Foreskin keratinocyte (primary cell): ENCODE measurements at places on chromosomes 12 and 14. TPM values are rescaled to one million over a fixed set of nuclear protein-coding genes. Genes with fewer than 3 reads are reported as not detected.
A peak's percentile ranks its signal among the peaks of the same experiment; 100 is the strongest.

The ELK3 gene
- 82.5 and 87.1 TPM in 2 replicates for total RNA-seq

The TMCC3 gene
- total RNA-seq = 13.3 and 17.7 TPM in 2 replicates

DNA sequence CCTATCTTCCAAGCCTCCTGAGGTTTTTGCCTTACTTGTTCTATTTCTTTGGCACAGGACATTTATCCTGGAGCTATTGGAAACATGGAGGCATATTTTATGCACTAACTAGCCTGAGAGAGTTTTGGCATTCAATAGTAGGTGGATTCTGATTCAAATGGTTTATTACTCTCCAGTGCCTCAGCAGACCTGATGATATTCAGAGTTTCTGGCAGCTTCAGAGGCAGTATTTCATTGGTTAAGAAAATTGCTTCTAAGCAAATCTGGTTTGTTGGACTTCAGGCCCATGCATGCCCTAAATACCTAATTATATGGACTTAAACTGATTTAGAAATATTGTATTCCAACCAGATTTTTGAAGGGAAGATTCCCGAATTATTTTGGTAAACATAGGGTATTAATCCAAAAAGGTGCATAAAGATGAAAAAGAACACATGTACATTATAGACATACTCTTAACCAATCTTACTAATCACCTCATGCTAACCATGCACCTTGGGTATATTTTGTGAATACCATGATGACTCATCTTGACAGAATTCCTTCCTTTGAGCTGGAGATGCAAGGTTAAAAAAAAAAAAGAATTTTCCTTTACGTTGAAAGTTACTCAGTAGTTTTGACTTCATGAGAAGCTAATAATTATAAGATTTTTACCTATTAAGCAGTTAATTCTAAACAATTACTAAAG lies 44.3 kb upstream of the KTN1 start:
- peak; percentile 78 for DNase-seq

The MGP gene
- 0.44 TPM in 1 of 2 replicates, not detected in the other for total RNA-seq

- no peak for DNase-seq
Observed at GRCh38 chr12:31019561-31019960, 54.1 kb upstream of the DDX11 start.

The TSPAN19 gene
- total RNA-seq = 0.17 TPM in 1 of 2 replicates, not detected in the other

DNA sequence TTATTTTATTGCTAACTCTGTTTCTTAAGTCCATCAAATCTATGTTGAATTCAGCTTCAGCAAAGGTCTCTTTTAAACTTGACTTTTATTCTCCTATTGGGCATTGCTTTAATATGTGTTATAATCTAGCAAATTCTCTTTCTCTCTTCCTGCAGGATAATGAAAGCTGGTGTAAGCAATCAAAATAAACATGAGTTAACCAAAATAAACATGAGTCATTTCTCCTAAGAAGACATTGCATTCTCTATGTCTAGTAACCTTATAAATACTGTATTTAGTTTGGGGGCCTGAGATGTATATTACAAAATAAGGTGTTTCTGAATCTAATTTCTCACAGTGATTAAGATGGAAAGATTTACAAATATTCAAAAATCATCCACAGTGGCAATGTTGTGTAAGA lies 739.1 kb upstream of the ATXN7L3B start:
- DNase-seq = no peak

DNA sequence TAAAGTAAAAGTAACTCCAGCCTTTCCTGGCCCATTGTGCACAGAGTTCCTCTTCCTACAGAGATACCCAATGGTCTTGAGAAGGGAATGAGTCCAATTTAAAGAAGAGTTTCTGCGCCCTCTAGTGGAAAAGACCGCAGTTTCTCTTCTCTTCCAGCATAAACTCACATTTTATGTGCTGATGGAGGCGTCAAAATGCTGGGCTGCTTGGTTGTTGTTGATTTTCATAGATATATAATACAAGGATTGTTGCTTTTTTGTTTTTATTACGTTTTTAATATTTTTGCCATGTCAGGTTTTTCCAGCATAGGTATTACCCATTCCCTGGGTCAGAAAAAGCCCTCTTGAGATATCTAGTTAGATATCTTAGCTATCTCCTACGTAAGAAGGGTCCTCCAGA lies 356.9 kb upstream of the STXBP6 start:
- DNase-seq = peak; percentile 6

The HCAR3 gene
- 0.92 and 1.2 TPM in 2 replicates for total RNA-seq

The NUP37 gene
- 68.8 and 78.3 TPM in 2 replicates for total RNA-seq

GRCh38 chr12:70890895-70891832 lies 29.4 kb downstream of the PTPRR start:
- DNase-seq = peak; percentile 3

The KSR2 gene
- total RNA-seq = under 0.01 and 0.03 TPM in 2 replicates

The KERA gene
- not detected in 2 replicates for total RNA-seq

DNA sequence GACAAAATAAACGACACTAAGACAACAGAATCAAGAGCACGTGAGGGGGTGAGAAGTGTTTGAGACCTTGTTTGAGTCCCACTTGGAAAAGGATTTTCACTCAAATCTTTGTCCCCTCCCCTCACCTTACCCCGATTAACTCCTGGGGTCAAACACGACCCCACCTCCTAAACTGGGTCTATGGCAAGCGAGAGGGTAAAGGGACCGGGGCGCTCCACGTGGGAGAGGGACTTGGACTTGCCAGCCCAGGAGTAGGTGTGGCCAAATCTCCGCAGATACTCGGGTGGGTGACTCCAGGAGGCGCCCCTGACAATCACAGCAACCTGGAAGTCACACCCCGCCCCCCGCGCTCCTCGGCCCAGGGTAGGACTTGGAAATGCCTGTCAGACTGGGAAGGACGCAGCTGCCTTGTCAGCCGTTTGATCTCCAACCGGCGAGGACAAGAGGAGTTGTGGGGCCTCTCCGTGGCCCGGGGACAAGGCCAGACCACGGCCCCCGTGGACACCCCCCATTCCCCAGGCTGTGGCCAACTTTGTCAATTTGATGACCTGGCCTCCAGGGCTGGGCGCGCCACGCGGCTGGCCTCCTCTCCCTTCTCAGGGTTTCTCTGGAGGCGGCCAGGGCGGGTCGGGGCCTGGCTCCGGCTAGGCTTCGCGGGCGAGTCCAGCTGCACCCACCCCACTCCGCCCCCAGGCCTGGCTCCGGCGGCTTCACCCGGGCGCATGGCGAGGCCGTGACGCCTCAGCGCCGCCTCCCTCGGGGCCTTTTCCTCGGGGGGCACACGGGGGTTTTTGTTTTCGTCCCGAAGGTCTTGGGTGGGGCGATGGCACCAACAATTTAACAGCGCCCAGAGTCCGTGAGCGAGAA lies 1.1 kb upstream of the BCL11B start:
- peak; percentile 71 for DNase-seq

The MUCL1 gene
- not detected in 2 replicates for total RNA-seq

DNA sequence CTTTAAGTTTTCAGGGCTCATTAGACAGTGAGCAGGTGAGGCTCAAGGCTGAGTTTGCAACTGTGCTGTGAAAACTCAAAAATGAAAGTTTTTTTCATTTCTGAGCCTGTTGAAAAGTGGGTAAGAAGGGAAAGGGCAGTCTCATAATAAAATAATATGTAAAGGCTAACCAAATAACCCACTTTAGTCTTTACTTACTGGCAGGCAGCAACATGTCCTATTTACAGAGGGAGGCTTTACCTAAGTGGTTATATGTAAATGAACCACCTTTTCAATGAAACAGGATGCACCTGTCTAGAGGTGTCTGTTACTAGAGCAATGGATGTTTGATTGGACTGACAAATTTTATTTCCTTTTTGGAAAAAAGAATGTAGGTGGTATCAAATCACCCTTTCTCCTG lies 158.0 kb downstream of the ETV6 start:
- DNase-seq = no peak

The KRT72 gene
- not detected in 2 replicates for total RNA-seq

- DNase-seq = peak; percentile 66
Observed at GRCh38 chr12:6345319-6346091, 3.6 kb upstream of the TNFRSF1A start.

DNA sequence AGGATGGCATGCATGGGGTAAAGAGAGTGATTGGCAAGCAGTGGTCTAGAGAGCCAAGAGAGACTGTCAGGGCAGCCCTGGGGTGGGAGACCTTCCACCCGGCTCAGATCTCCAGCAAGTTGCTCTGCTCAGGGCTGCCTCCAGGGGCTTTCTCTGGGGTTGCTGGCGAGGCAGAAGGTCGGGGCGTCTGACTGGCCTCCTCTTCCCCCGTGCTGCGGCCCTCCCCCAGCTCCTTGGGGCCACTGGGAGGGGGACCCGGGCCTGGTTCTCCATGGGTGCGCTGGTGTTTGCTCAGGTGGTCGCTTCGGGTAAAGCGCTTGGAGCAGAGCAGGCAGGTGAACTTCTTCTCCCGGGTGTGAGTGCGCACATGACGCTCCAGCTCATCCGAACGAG lies 6.6 kb upstream of the AAAS start:
- DNase-seq = no peak

- peak; percentile 50 for DNase-seq
Observed at GRCh38 chr12:114674251-114675047, 9.5 kb downstream of the TBX3 start.

DNA sequence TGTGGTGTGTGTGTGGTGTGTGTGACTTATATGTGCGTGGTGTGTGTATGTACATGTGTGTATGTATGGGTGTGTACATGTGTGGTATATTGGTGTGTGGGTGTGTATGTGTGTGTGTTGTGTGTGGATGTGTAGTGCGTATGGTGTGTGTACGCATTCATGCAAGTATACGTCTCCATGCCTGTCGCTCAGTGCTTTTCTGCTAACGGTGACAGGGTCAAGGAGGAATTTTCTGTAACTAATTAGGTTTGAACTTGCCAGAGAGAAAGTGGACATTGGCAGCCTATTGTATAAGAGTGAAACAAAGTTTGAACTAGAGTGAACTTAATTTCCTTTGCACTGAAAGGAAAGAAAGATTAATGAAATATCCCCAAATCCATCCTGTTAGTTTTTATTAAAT lies 120.9 kb upstream of the GSC start:
- no peak for DNase-seq

DNA sequence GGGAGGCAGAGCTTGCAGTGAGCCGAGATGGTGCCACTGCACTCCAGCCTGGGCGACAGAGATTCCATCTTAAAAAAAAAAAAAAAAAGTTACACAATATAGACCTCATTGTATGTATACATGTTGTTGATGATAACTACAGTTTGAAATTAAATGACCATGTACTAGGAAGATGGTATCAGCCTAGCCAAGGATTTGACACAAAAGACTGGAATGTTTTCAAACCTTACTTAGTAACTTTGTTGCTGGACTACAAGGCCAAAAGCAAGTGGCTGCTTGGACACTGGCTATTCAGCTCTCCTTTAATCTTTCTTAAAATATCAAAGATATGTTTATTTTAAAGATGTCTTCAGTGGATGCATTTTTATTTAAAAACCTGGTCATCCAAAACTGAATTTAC lies 18.9 kb upstream of the NUDT4 start:
- DNase-seq = no peak

DNA sequence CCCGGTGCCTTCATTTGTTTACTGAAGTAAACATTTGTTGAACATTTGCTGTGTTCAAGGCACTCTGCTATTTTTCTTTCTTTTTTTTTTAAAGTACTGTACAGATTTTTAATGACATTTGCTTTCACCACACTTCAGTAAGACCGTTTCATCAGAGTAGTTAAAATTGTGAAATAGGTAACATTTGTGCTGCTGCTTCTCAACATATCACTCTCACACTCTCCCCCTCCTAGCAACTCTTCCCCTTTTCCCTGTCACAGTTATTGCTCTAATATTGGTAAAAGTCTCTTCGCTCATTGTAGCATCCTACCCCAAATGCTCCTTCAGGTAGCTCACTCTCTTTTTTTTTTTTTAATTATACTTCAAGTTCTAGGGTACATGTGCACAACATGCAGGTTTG lies 49.6 kb downstream of the SRGAP1 start:
- no peak for DNase-seq

DNA sequence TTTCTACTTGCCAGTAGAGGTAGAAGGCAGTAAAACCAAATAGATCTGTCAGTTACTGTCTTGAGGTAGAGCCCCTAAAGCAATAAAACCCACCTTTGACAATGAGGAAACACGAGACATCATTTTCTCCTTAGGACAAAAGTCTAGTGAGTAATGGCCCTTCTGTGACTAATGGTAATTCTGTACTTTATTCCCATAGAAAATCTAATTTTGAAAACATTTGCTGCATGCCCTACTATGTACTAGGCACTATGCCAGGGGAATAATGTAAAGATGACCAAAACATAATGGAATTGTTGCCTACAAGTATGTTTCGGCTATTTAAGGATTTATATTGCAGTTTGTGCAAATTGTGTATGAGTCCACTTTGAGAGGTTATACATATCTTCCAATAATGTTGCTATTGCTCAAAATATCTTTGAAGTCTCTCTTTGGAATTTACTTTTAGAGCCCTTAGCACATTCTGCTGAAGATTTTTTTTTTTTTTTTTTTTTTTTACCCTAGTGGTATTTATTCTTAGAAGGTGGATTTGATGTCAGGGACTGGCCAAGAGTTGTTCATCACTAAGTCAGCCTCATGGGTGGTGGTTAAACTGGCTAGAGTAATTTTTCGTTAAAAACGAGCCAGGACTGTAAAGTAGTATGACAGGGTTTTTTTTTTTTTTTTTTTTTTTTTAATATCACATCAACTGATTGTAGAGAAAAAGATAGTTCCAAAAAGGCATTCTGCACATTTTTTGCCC lies 109.7 kb downstream of the CRADD start:
- no peak for DNase-seq

- DNase-seq = no peak
Observed at GRCh38 chr12:89988188-89988915, 279.7 kb upstream of the ATP2B1 start.

GRCh38 chr12:10159280-10159679 lies 12.7 kb downstream of the OLR1 start:
- no peak for DNase-seq

DNA sequence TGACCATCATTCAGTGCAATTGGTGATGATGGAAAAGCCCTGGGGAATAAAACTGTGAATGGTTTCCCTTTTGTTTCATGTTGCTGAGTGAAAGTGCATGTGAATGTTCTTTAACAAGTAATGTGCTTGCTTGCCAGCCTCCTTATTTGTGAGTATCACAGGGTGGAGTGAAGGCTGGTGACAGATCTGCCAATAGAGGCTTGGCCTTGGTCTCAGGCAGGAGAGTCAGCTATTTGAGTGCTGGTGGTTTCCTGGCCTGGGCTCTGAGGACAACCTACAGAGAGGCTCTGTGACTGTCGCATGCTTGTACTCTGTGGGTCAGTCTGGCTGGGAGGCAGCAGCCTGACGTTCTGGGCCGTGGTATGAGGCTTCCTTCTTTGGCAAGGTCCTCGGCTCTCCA lies 20.7 kb downstream of the KRT85 start:
- DNase-seq = no peak

DNA sequence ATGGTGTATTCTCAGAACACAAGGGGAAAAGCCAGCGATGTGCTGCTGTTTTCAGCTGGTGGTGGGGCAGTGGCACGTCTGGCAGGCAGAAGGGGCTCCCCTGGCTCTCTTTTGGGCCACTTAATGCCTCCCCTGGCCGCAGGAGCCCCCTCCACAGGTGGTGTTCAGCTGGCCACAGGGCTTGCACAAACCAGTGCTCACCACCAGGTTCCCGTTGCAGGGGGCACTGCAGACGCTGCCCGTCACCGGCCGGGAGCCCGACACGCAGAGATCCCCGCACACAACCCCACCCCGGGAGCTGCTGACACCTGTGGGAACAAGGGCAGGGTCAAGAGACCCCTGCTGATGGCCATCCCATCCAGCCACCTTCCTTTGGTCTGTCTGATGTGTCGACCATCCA lies 6.7 kb downstream of the KRT83 start:
- DNase-seq = no peak

The PPTC7 gene
- total RNA-seq = 26.6 and 27.2 TPM in 2 replicates

GRCh38 chr12:107580750-107581618 lies 104.6 kb upstream of the PWP1 start:
- DNase-seq = no peak
